ENCODE measurements at places on chromosomes 16 and 17. TPM values are rescaled to one million over a fixed set of nuclear protein-coding genes. Genes with fewer than 3 reads are reported as not detected.

DNA sequence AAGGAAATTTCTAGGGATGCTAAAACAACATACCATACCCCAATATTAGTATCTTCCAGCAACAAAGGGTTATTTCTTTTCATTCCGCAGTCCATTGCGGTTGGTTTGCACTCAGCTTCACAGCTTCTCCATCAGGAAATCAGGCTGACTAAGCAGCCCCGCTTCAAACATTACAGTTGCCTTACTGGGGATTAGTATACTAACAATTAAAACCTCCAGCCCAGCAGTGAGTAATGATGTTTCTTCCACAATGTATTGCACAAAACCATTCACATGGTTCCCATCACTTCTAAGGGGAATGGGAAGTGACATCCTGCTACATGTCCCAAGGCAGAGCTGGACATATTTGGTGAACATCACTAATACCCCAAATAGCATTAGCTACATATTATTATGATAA lies 1384.9 kb downstream of the CDH8 start:
- no peak for DNase-seq

DNA sequence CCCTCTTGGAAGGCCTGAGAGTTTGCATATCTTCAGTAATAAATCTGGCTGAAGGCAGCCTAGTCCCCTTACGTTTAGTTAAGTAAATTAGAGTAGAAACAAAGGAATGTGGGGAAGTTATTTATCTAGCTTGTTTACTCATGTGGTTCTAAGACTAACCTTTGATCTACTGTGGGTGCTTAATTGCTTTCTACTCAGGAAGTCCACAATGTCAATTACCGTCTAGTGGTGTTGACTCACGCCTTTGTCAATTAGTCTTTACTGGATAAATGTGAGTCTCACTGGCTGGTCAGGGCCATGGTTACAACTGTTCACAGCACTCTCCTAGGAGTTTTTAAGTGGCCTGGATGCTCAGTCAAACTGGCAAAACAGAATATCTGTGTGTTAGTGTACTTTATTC lies 2338.4 kb downstream of the TP53TG3F start:
- DNase-seq: no peak

GRCh38 chr17:50060951-50061712 lies 5.2 kb downstream of the ITGA3 start:
- DNase-seq: no peak

GRCh38 chr16:75099738-75100602 lies 16.6 kb downstream of the LDHD start:
- DNase-seq: no peak

DNA sequence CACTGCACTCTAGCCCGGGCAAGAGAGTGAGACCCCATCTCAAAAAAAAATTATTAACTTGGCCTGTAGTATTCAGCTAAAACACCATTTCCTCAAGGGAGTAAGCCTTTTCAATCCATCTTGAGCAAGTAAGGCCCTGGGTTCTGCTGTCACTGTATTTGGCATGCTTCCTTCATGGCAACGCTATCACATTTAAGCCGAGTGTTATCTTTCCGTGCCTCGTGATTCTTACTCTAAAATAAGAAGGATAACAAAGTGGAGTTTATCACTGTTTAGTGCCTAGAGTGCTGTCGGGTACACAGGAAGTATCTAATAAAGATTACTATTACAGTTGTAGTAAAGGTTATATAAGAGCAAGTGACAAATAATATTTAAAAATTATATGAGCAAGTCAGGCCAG lies 8.8 kb downstream of the VPS53 start:
- no peak for DNase-seq

Gene ANKRD13B
- 40.7 TPM for total RNA-seq

Gene OSGIN1
- 0.63 TPM for total RNA-seq

Gene SP6
- 0.05 TPM for total RNA-seq

All from activated T-cell treated with anti-CD3 and anti-CD28 coated beads, Interleukin-2, amount 50 U/mL, for 4 hours (primary cell).